ENCODE measurements at places on chromosomes 12 and 14. TPM values are rescaled to one million over a fixed set of nuclear protein-coding genes. Genes with fewer than 3 reads are reported as not detected.

DNA sequence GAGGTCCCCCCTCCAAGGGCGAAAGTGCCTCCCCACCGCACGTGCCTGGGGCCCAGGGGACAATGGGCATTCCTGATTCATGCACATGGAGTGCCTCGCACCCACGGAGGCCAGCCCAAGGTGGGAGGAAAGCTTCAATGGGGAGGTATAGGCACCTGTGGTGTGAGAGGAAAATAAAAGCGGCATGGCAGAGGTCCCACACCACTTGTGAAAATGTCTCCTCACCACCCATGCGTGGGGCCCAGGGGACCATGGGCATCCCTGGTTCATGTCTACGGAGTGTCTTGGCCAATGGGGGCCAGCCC is 384.7 kb downstream of the ALG10 start:
- no peak for DNase-seq

MAP1LC3B2 gene
- total RNA-seq, result 1.5 TPM

GRCh38 chr12:43402436-43402835 is 149.6 kb downstream of the ADAMTS20 start:
- no peak for DNase-seq

DNA sequence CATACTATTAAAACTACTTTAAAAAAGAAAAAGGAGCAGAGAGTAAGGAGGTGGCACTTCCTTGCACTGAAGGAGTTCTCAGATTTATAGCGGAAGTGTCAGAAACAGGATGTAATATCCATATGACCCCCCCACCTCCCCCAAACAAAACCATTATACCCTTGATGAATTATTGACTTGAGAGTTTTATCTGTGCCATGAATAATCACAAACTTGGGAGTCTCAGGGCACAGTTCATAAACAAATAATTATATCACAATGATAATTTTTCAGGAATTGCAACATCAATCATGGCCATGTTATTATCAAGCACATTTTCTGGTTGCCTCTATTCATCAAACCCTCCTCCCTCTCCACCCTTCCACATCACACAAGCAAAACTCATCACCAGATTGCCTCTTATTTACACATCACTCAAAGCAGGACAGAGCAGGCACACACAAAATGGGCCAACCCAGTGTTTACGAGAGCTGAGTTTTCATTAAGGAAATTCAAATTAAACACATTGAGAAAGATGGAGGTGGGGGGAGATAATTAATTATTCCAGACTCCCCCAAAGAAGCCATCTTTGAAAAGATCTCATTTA is 141.4 kb downstream of the EGLN3 start:
- no peak for DNase-seq

KERA gene
- total RNA-seq, result not detected

- no peak for DNase-seq
Measured at GRCh38 chr12:104748790-104749189, 209.3 kb downstream of the SLC41A2 start.

PTPRO gene
- total RNA-seq, result 0.21 TPM

DNA sequence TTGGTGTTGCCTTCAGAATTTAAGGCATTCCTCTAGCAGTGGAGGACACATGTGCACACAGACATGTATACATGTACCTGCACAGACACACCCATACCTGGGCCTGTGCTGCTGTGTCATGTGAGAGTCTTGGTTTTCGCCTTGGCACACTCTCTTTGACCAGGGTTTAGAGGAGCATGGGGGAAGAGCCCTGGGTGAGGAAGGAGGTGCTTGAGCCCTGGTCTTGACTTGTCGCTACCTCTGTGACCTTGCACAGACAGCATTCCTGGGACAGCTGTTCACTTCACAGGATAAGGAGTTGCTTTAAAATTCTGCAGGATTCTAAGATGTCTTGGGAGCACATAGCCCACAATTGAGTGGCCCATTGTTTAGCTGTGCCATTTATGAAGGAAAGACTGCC is 94.7 kb downstream of the DDX51 start:
- DNase-seq, result no peak

SRRM4 gene
- total RNA-seq, result not detected

GRCh38 chr14:103329401-103330347 is 4.4 kb upstream of the EIF5 start:
- peak; percentile 35 for DNase-seq
